CD4-positive, alpha-beta T cell (primary cell): ENCODE measurements at places on chromosomes 5 and 9.

- DNase-seq = no peak
Observed at GRCh38 chr9:37187292-37187691, 66.9 kb downstream of the ZCCHC7 start.

DNA sequence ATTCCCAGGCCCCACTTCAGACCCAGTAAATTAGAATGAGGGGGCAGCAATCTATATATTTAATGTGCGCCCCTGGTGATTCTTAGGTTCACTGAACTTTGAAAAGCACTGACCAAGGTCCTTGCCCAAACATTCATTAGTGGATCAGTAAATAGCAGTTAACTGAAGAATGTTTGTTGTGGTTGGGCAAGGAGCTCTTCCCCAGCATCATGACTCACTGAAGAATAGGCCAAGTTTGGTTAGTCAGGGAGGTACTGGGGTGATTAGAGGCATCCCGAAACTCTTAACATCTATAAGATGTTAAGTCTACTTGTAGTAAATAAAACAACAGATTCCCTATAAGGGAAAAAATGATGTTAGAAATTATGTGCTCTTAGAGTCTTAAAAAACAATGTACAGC is 833 bp upstream of the MROH2B start:
- DNase-seq = no peak

- no peak for DNase-seq
Observed at GRCh38 chr5:135867599-135867998, 28.0 kb downstream of the IL9 start.

GRCh38 chr5:9329125-9329524 is 216.8 kb downstream of the SEMA5A start:
- DNase-seq = no peak

- DNase-seq = no peak
Observed at GRCh38 chr9:114384836-114385396, 2.9 kb downstream of the AKNA start.

GRCh38 chr5:36457511-36458270 is 148.7 kb upstream of the SLC1A3 start:
- DNase-seq = no peak

- DNase-seq = no peak
Observed at GRCh38 chr5:81172710-81173109, 60.4 kb upstream of the CKMT2 start.

DNA sequence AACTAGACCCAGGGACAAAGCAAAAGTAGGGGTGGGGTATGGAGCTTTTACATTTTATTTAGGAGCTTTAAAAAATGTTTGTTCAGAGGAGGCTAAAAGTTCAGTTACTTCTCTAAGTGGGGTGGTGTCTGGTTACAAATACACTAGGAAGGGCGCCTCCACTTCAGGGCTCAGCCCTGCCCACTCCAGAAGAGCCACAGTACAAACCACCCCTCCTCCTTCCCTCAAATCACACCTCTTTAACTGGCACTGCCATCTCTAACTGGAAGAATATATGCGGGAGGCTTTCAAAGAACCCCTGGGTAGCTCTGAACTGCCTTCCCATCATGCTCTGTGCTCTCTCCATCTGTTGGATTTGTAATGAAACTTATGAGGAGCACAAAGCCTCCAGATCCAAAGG is 98.8 kb upstream of the NFIB start:
- no peak for DNase-seq
